ENCODE measurements at places on chromosomes 11 and 22.

DNA sequence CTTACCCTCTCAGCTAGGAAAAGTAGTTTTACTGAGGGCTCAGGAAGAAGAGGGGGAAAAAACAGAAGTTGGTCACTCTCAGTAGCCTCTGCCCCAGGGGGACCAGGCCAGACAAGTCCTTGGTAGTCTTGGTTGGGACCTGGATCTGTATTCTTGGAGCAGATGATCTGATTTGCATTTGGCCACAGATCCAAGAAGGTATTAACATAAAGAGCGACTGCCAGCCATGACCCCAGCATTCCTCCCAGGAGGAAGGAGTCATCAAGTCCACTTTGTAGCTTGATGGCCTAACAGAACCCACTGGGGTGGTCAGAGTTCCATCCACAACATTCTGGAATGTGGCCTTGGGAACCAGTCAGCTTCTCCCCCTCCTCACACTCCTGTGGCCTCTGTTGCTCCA, 6.0 kb upstream of the LRRC10B start:
- DNase-seq: no peak

GRCh38 chr22:44793106-44793505, 40.7 kb downstream of the ARHGAP8 start:
- no peak for DNase-seq

GRCh38 chr22:29073618-29074275, 912 bp downstream of the KREMEN1 start:
- peak; percentile 64 for DNase-seq

- DNase-seq: no peak
Measured at GRCh38 chr11:114317787-114318137, 21.6 kb downstream of the NNMT start.
